ENCODE measurements at places on chromosomes 13 and 19.

DNA sequence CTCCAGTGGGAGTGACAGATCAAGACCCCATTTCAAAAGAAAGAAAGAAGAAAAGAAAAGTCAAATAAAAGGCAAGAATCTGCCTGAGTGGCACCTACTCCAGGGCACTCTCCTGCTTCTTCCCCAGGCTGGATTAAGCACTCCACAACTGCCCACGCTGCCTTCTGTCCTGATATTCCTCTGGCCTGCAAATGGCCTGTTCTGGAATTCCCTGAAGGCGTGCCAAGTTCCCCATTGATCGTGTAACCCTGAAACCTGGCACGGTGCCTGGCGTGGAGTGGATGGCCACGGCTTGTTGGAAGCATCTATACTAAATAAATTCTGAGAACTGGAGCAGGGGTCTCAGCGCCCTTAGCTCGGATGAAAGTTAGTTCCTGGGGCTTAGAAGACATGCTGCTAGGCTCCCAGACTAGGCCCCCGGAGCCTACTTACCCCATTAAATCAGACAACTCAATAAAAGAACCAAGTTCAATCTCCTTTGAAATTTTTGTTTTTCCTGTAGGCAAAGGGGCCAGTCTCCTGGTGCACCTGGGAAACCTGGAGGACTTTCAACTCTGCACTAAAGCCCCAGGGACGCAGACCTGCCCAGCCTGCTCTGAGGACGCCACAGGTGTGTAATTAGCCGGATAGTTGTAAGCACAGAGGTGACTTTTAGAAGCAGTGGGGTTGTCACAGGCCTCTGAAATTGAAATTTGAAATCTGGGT, 21.9 kb downstream of the ANKRD27 start:
- no peak for DNase-seq

GRCh38 chr19:19997656-19998268, 41.5 kb downstream of the ZNF682 start:
- no peak for DNase-seq

- no peak for DNase-seq
These were observed 545 bp downstream of the NACC1 start for GRCh38 chr19:13118424-13119193.

DNA sequence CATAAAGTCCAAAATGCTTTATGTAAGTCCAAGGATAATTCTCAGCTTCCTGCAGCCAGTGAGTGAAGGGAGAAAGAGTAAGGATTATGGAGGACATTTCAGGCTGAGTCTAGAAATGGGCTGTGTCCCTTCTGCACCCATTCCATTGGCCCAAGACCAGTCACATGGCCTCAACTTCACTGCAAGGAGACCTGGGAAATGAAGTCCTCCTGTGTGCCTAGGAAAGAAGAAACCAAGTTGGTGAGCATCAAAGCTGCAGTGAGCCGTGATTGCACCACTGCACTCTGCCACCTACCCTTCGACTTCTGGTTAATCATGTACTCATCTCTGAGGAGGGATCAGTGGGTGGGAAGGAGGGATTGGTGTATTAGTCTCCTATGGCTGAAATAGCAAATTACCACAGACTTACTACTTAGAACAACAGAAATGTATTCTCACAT, 3.6 kb upstream of the CD37 start:
- DNase-seq, result no peak

- no peak for DNase-seq
These were observed 60.4 kb downstream of the WDFY2 start for GRCh38 chr13:51644654-51645053.

GRCh38 chr13:99258946-99259345, 767 bp upstream of the GPR18 start:
- no peak for DNase-seq

DNA sequence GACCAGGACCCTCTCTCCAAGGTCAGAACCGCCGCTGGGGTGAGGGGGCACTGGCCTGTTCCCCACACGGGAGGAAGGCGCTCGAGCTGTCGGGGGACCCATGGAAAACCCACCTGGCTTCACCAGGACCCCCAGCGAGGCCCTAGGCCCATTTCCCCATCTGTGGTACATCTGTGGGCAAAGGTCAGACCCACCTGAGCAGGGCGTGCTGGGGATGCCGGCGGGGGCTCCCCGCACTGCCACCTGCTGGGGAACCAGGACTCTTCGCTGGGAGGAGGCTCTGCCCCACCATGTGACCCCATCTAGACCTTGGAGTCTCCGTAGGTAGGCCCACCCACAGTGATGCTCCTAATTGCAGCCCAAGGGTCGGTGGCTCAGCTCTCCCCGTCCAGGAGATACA, 511 bp downstream of the WDR88 start:
- DNase-seq, result no peak

DNA sequence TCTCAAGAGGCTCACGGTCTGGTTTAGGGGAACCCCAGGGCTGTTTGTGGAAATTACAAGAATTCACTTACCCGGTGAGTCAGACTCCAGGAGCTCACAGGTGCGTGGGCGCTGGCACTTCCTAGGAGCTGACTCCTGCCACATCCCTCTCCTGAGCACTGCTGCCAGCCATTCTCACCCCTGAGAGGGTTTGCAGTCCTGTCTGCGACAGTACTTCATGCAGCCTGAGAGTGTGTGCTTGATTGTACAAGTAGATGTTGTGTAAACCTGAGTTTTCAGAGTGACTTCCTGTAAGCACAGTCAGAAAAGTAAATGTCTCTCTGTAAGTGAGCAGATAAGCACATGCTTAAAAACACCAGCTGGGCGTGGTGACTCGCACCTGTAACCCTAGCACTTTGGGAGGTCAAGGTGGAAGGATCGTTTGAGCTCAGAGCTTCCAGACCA, 8.1 kb downstream of the MRPL4 start:
- DNase-seq, result no peak

GRCh38 chr13:111908361-111908760, 158.6 kb upstream of the SOX1 start:
- DNase-seq, result no peak

DNA sequence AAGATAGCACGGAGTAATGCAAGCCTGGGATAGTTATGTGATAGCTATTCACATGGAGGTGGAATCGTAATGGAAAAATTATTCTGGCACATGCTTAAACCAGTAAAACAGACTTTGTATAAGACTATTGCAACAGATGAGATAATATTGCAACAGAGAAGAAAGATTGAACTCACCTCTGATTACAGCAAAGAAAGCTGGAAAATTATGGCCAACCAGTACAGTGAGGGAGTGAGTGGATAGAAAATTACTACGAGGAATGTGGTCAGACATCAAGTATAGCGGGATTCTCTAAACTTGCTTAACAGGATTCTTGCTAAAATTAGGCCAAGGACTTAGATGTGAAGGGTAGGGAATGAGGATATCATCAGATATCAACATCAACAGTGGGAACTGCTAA, 397.6 kb upstream of the KLHL1 start:
- DNase-seq, result no peak

DNA sequence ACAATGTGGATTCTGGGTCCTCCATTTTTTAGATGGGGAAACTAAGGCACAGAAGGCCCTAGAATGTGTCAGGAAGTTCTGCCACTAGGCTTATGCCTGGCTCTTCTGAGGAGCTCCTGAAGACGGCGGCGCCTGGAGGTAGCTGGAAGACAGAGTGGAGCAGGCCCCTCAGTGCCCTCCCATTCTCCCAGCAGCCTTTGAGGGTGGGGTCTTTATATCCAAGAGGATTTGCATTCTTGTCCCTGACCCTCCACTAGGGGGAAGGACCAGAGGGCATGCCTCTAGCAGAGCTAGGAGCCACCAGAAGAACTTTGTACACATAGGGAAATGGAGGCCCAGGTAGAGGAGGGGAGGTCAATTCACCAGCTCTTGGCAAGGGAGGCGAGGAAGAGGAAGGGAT, 9.4 kb downstream of the CELF5 start:
- DNase-seq, result no peak

DNA sequence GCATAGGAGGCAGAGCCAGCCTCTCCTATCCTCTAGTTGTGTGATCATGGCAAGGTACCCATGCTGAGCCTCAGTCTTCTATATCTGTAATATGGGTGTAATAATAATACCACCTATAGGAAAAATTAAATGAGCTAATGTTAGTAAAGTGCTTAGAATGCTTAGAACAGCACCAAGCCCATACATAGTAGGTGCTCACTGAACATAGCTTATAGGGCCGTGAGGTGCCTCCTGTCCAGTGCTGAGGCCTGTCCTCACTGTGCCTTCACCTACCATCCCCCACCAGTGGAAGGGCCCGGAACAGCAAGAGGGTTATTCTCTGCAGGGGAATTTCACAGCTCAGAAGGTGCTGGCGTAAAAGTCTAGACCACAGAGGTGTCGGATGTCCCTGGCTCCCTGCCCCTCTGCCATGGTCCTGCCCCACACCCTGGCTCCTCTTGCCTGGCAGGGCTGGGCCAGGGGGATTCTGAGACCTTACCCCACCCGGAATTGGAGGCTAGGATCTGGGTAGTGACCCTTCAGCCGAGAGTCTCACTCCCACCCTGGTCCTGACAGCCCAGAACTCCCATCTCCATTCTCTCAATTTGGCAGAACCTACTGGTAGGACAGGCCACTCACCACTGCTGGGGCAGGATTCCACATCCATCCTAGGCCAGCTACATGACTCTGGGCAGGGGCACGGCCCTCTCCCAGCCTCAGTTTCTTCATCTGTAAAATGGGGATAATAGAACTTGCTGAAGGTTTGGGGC, 2.2 kb upstream of the SCN1B start:
- no peak for DNase-seq

DNA sequence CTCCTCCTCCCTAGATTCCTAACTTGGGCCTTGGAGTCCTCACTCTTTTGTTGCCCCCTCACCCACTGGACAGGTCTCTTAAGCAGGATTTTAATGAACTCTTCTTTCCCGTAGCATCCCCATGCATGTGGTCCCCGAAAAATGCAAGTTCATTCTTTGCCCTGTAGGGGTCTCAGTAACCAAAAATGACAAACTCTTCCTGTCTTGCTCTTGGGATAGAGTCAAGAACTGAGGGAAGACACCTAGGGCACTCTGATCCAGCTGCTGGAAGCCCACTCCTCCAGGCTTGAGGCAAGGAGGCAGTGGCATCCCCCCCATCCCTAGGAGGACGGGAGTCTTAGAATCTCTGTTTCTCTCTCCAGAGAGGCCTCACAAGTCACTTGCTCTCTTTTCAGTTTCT, 987.0 kb downstream of the DIAPH3 start:
- no peak for DNase-seq

- DNase-seq, result no peak
These were observed 738.5 kb downstream of the DIAPH3 start for GRCh38 chr13:59425211-59425741.

DNA sequence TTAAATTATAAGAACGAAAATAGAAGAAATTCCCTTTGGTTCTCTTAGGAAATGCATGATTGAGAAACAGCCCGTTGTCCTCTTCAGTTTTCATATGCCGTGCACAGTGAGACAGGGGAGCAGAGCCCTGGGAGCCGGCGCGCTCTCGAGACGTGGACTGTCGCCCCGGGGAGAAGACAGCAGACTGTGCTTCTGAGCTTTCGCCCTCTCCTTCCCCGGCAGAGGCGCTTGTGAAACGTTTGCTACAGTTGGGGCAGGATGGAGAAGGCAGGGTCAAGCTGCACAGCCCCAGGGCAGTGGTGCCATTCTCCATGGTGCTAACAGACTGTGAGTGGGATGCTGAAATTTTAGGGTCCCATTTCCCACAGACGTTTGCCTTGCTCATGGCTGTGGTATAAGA, 192.2 kb upstream of the KL start:
- DNase-seq, result no peak

DNA sequence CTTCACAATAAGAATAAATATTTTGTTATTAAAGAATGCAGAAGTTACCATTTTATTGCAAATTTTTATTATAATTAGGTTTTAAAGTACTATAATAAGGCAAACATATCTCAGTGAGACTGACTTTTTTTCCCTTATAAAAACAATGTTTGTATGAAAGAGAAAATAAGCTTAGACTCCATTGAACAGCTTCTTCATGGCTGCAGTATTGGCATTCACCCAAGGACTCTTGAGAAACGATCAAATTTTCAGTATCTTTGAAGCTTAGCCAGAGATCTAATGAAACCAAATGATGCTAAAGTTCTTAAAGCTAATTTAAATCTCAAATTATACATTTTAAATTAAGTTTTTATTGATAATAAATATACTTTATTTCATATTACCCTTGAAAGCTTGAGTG, 128.3 kb downstream of the GGACT start:
- no peak for DNase-seq

DNA sequence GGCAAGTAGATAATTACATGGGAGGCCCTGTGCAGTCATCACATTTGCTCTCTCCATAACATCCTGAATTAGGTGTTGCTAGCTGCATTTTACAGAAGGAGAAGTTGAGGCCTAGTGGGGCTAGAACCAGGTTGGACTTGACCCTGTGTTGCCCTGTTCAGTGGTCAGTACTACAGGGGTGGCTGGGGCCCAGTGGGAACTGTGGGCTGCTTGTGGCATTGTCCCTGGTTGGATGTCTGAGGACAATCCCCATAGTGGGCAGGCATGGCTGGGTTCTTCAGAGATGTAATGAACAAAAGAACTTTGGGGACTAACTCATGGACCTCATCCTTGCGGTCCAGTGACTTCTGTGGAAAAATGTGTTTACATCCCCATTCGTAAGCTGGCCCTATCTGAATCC, 38.9 kb downstream of the MTUS2 start:
- DNase-seq, result no peak

DNA sequence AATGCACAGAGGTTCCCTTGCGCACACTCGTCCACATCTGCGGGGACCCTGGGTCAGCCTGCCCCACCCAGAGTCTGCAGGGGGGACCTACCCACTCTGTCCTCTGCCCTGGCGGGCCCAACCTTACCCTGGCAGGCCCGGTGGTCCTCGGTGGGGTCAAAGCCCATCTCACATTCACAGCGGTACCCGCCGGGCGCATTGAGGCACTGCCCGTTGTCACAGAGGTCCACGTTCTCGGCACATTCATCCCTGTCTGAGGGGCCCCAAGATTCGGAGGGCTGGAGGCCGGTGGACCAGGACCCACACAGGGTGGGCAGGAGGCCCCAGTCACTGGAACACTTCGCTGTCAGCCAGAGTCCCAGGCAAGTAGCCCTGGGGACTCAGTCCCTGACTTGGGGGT, 38.5 kb downstream of the FBN3 start:
- DNase-seq, result no peak

DNA sequence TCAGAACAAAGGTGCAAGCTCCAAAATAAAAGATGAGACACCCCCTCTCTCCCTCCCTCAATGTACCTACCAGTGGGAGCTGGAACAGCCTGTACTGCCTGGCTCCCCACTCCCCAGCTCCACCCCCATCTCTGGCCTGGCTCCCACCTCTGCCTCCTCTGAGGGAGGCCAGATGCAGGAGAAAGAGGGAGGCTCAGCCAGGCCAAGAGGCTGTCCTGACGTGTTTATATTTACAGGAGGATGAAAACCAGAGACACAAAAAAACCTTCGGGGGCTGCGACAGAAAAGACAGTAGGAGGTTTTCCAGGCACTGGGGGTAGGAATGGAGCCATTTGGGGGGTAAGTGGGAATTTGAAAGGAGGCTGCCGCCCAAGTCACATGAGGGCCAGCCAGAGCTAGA, 19.7 kb downstream of the ARHGEF18 start:
- no peak for DNase-seq
